Midbrain (tissue), 1 donor: ENCODE measurements at places on chromosomes 7 and 10.

DNA sequence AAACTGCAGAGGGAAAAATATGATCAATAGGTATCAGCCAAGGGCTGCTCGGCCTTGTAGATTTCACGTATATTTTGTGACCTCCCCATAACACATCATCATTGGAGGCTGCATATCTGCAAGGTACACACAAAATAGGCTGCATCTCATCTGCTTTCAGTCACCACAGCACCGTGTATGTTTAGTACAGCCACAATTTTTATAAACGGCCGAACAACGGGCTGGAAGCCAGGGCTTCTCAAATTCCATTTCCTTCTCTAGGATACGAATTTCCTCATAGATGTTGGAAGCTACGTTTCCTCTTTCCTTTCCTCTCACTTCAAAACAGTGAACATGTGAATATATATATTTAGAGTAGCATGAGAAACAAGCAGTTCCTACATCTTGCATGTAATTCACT lies 20.2 kb upstream of the FOXK1 start:
- no peak for DNase-seq

DNA sequence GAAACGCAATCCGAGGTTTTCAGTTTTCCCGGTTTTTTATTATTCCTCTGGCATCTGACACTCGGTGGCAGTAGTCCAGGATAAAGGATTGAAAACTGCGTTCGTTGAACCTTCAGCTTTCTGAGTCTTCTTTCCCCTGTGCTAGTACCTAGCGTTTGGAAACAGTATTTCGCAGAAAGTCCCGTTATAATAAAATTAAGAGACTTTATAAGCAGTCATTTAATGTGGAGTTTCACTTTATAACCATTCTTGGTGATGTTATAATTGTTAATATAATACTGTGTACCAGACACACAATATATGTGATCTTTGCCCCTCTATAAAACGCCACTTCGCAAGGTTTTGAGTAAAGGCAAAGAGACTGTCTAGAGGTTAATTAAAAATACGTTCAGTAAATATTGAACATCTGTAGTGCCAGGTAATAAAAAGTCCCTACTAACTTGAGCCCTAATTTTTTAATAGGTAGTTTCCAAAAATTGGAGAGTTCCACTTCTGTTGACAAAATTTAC lies 874 bp downstream of the CISD1 start:
- DNase-seq = no peak

DNA sequence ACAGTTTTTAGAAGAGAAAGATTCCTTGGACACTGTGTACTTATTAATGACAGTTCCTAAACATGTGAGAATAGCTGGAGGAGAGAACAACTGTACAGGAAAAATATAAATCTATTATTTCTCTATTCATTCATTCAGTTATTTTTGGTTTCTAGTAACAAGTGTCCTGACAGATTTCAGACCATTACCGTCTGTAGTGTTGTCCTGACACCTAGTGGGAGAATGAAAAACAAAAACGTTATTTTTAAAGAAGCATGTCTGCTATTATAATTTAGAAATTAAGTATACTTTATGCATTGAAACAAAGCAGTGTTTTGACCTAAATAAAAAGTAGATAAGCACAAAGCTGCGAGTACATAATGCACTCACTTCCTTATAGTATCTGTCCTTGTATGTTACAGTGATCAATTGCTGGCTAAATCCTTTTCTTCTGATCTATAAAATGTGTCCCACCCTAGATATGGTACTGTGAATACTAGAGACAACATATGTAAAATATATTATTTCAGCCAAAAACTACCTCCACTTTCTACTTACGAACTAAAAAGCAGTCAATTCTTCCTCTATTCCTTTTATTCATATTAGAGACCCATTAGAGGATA lies 575.6 kb downstream of the ARL4A start:
- DNase-seq = peak; percentile 58

- no peak for DNase-seq
These were observed 5.8 kb downstream of the TCF7L2 start for GRCh38 chr10:112955582-112956421.

- DNase-seq = no peak
These were observed 96.0 kb downstream of the HTR5A start for GRCh38 chr7:155166108-155166507.

GRCh38 chr10:75640381-75640780 lies 209.0 kb downstream of the LRMDA start:
- no peak for DNase-seq

- DNase-seq = no peak
These were observed 3.8 kb downstream of the ZNF365 start for GRCh38 chr10:62377966-62378365.

GRCh38 chr7:146216396-146217041 lies 99.9 kb downstream of the CNTNAP2 start:
- DNase-seq = peak; percentile 40

- DNase-seq = no peak
These were observed 48.4 kb upstream of the MGMT start for GRCh38 chr10:129418496-129419225.

DNA sequence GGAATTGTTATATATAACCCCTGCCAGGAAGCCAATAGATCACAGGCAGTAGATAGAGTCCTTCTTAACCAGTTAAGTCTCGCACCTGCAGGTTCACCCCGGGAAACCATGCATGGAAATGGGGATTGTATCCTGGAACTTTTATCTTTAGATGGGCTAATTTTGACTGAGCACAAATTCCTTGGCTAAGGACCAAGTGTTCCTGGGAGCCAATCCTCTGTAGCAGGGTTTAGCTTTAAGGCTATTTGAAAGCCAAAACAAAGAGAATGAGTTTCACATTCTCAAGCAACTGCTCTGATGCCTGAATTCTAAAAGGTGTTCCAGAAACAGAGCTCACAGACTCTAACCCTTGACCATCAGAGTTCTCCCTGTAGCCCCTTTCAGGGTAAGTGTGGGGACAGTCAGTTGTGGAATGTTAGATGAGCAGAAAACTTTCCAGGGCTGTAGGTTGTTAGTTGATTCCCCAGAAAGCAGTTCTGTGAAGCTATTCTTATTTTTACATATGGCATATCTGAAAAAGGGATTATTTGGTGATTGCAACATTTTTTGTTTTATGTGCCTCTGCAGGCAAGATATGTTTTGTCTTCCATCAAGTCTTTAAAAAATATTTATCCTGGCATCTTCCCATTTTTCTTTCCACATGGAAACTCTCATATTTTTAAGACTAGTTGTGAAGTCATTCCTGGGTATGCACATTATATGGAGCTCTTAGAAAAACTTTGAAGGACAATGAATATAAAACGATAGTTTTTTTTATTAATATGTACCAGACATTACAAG lies 16.2 kb upstream of the NPVF start:
- DNase-seq = no peak

- no peak for DNase-seq
These were observed 1.1 kb upstream of the GPRIN2 start for GRCh38 chr10:46557319-46558121.

GRCh38 chr7:148234715-148235114 lies 355.9 kb upstream of the C7orf33 start:
- DNase-seq = no peak

DNA sequence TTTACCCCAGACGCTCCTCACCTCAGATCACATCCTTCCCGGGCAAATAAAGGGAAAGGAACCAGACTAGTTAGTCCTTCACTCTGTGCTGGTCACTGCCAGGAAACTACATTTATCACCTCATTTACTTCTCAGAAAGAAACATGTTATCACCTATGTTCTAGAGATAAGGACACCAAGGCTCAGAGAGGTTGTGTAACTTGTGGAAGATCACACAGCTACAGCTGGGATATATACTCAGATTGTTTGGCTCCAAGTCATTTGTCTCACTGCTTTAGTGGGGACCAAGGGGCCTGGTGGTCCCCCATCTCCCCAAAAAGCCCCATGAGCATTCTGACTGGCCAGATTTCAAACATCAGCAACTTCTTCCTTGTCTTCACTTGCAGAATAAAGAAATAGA lies 17.5 kb upstream of the BTBD16 start:
- no peak for DNase-seq

- DNase-seq = no peak
These were observed 19.9 kb upstream of the FMC1 start for GRCh38 chr7:139321071-139321745.

- DNase-seq = no peak
These were observed 373.2 kb downstream of the PLXNA4 start for GRCh38 chr7:132203021-132203420.

DNA sequence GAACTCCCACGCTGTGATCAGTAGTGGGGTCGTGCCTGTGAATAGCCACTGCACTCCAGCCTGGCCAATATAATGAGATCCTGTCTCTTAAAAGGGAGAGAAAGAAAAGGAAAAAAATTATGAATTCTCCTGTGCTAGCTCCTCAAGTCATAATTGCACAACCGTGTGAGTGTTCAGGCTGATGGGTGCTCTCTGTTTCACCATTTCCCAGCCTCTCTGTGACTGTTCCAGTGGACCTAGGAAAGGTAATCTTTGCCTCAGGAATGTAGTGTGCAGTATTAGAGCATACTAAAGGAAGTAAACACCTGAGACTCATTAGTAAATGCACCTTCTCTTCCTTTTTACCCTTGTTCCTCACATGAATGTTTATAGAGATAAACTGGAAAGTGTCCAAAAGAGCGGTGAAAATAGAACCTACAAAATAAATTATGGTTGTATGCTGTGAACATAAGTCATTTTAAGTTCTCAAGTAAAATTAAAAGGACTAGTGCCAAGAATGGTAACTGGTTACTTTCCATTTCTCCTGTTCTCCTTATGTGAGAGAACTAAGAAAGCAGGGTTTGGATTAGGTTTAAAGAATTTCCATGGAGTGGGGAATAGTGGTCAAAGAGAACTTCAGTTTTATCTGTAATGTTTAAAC lies 42.7 kb downstream of the INPP5F start:
- DNase-seq = no peak

- DNase-seq = no peak
These were observed 155.0 kb downstream of the PTPRN2 start for GRCh38 chr7:158432369-158433341.

GRCh38 chr7:24734306-24734705 lies 23.0 kb downstream of the GSDME start:
- DNase-seq = no peak
